ENCODE measurements at places on chromosomes 2 and 18.

GRCh38 chr2:56202381-56203121 is 18.8 kb downstream of the CCDC85A start:
- DNase-seq: no peak

DNA sequence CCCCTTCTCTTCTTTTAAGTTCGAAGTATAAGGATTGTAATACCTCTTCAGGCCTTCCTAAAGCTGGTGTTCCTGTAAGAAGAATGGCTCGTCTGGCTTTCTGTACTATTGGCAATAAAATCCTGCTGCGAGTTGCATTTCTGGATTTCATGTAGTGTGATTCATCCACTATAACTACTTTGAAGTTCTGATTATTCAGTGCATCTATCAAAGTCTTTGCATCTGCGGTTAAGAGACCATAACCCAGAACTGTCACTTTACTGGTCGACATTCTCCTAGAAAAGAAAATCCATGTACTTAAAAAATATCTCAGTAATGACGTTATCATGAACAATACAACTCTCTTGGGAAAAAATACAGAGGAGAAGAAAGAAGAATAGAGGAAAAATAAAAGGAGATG is 181.1 kb downstream of the ZRANB3 start:
- no peak for DNase-seq

DNA sequence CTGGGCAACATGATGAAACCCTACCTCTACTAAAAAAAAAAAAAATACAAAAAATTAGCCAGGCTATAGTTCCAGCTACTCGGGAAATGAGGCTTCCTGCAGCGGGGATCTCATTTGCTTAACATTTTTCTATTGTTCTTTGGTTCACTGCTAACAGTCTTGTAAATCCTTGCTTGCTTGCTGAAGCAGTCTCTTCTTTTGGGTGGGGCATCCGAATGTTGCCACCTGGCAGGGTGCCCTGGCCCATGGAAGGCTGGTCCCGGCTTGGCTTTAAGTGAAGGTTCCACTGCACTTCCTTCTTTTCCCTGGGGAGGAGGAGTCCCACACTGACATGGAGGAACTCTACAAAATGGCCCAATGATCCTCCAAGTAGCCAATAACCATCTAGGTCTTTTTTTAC is 6.0 kb upstream of the ANKRD29 start:
- DNase-seq: no peak

DNA sequence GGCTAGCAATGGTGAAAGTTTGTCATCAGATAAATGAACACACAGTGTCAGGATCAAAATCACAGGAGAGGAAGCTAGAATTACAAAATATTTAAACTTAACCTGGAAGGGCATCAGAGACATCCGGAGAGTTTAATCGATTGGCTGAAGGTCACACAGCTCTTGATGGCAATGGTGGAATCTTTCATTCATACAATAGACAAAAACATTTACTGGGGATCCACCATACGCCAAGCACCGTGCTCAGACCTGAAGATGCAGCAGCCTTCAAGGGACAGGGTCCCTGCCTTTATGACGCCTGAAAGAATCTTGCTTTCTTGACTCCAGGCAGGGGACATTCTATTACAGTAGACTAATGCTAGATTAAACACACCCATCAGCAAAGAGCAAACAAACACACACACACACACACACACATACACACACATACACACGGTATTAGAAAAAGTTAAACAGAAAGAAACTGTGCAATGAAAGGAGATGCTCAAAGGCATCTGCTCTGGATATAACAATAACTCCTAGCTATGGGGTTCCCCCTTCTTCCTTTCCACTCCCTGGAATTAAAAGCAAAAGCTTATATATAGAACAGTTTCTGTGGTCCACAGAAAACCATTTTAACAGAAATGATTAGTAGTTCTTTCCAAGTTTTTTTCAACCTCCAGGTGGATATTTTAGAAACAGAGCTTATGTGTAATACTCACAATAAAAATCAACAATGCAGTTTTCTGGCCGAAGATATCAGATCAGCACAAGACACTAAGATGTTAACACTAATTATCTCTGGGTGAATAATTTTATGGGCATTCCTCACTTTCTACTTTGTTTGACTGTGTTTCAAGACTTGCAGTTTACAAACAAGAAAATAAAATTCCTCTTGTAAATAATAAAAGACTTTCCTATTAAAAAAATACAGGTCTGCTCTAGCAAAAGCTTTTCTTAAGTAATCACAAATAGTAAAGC is 151.7 kb downstream of the ANKRD44 start:
- no peak for DNase-seq

DNA sequence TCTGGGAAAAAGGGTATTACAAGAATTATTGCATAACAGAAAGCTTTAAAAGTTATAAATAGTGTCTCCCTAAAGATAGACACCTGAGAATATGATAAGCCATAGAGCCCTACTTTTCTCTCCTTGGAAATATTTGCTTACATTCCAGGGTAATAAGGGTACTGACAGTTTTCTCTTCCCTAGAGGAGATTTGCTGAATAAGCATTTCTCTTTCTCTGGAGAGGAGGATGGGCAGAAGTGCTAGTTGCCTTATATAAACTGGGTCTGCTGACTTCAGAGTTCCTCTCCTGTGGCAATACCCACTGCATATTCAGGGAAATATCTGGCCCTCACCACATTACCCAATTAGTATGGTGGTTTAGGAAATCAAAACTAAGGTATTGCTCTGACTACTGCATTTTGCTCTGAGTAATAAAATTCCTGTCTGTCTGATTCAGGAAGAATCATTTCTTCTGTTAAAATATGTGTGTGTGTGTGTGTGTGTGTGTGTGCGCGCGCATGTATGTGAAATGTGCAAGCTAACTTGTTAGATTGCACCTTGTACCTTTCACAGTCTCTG is 1391.3 kb downstream of the DSC3 start:
- DNase-seq: no peak

- DNase-seq: no peak
These were observed 137.9 kb upstream of the CXCR4 start for GRCh38 chr2:136255648-136256461.

GRCh38 chr18:5052491-5052890 is 144.6 kb downstream of the AKAIN1 start:
- DNase-seq: no peak

GRCh38 chr2:96374211-96374951 is 38.8 kb downstream of the NCAPH start:
- no peak for DNase-seq

- DNase-seq: peak; percentile 23
These were observed 191.0 kb upstream of the LHCGR start for GRCh38 chr2:48946449-48947048.

DNA sequence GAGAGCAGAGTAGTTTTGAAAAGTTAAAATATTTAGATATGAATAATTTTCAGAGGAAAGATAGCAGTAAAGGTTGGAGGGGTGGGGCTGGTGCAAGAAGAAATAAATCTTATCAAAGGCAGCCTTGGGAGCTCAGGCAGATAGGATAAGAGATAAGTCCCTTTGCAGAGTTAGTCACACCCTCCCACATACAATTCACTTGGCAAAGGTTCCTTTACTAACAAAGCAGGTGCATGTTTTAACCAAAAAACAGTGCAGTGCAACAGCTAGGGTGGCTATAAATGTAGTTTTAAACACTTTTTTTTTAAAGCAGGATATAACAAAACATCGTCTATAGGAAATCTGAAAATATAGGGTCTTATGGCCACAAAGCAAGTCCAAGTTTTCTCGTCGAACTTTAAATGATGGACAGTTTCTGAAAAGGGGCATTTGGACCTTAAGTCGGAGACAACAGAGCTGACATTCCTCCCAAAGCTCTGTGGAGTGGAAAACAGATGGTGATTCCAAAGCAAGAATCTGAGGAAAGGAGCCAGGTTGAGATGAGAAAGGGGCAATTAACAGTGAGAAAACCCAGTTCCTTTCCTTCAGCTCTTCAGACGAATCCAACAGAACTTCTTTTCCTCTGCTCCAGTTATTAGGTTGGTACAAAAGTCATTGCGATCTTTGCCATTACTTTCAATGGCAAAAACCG is 53.0 kb downstream of the EPHA4 start:
- no peak for DNase-seq

DNA sequence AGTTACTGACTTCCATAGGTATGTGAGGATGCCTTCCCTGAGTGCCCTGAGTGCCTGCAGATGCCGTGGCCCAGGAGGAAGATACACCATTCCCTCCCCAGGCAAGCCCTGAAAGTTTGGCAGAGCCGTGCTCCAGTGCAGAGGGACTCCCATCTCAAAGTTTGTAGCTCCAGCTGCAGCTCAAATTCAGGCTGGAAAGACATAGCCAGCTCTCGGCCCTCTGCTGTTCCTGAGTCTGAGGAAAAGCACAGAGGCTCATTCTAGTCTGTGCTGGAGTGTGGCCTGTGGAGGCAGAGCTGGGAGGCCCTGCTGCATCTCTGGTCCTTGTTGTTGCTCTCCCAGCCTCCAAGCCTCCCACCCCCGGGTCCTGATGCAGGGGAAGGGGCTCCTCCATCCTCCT is 15.9 kb upstream of the TPO start:
- DNase-seq: no peak

DNA sequence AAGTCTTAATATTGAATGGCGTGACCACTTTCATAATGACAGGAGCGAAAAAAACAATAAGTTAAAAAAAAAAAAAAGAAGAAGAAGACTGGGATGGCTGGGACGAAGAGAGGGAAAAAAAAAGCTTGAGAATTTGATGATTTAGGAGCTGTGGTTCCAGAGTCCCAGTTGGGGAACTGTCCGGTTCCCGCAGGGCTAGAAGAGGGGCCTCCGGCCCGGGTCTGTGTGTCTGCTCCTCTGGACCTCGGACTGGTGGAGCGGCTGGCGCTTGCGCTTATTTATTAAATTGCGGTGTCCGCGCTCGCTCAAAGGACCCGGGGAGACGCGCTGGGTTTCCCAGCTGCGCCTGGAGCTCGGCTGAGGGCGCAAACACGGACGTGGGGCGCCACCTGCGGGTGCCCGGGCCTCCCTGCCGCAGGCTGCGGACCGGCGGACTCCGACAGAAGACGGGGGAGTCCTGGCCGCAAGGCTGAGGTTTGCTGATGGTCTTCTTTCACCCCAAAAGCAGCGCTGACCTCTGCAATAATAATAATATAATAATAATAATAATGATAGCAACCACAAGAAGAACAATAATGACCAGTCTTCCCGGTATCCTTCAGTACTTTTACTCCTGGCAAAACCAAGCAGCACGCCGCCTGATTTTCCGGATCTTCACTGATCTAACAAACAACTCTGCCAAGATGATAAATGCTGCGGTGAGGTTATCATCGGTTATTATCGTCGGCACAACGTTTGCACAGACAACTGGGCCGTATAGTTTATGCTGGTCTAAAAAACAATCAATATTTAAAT is at the start of gene CBLN2:
Gene CBLN2 (minus strand): TSS at position 251 of the 795 bp plus-strand sequence. CDS start 2,182 bp downstream, outside the sequence.
- no peak for DNase-seq

- DNase-seq: no peak
These were observed 43.2 kb downstream of the TMEM18 start for GRCh38 chr2:634041-634440.

DNA sequence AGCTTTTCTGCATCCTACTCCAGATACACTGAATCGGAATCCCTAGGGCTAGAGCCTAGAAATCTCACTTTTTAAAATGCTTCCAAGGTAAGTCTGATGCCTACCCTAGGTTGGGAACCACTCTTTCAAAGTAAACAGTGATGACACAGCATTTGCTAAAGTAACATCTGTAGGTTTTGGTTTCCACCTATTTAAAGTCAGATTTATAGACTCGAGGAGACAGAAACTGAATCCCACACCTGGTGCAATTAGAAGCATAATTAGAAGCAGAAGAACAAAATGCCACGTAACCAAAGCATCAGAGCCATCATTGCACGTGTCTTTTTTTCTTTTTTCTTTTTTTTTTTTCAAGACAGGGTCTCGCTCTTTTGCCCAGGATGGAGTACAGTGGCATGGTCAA is 40.9 kb downstream of the PDK1 start:
- DNase-seq: no peak

GRCh38 chr18:413233-413632 is 87.3 kb downstream of the COLEC12 start:
- DNase-seq: no peak

DNA sequence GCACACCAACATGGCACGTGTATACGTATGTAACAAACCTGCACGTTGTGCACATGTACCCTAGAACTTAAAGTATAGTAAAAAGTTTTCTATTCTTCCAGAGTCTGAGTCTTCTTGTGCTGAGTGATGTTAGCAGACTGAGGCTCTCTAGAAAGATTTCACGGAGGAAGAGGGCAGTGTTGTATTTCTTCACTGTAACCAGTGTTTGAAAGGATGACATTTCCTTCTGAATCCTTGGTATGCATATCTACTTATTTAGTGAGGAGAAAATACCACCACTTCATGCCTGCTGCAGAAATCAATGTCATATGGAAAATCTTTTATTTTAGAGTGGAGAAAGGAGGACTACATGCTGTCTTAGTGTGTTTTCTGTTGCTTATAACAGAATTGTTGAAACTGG is 357.1 kb downstream of the CCDC85A start:
- no peak for DNase-seq

- no peak for DNase-seq
These were observed 40.3 kb downstream of the TCF4 start for GRCh38 chr18:55547705-55548056.

GRCh38 chr2:128091726-128092080 is 703 bp downstream of the UGGT1 start:
- DNase-seq: no peak

GRCh38 chr2:22893761-22894517 is 491.0 kb upstream of the KLHL29 start:
- no peak for DNase-seq

GRCh38 chr2:241121008-241121407 is 18.9 kb upstream of the MTERF4 start:
- no peak for DNase-seq

DNA sequence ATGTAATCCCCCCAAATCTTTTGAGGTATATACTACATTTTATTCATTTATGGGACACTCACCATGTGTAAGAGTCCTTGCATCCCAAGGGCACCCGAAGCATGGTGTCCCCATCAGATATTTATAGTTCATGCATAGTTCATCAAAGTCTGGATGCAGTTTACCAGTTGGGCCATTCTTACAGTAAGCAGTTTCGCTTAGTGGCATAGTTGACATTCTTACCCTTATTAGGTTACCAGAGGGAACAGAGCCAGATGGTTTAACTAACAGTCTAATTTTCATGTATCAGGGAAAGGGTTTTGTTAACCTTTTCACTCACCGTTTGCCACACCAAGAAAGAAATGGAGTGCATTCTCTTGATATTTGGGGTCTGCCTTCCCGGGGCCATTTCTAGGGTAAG is 7.1 kb downstream of the ZNF407 start:
- no peak for DNase-seq

DNA sequence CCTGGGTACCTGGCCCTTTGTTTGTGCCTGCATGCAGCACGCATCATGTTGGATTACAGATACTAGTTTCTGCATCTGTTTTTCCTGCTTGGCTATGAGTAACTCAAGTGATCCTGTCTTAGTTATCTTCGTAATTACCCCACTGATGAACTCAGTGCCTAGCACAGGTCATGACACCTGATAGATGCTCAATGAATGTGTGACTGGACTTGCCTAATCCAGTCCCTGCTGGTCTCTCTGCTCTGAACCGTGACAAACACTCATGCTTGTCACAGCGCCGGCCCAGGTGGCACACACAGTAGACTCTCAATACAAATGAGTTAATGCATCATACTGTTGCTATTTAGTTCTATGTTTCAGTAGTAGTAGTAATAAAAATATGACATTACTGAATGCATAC is 31.2 kb upstream of the NTSR2 start:
- DNase-seq: no peak
